ENCODE measurements at places on chromosomes 1 and 21.

GRCh38 chr1:84042461-84042860, 43.5 kb upstream of the TTLL7 start:
- DNase-seq, result no peak

GRCh38 chr1:3355894-3356826, 98.3 kb upstream of the ARHGEF16 start:
- no peak for DNase-seq

DNA sequence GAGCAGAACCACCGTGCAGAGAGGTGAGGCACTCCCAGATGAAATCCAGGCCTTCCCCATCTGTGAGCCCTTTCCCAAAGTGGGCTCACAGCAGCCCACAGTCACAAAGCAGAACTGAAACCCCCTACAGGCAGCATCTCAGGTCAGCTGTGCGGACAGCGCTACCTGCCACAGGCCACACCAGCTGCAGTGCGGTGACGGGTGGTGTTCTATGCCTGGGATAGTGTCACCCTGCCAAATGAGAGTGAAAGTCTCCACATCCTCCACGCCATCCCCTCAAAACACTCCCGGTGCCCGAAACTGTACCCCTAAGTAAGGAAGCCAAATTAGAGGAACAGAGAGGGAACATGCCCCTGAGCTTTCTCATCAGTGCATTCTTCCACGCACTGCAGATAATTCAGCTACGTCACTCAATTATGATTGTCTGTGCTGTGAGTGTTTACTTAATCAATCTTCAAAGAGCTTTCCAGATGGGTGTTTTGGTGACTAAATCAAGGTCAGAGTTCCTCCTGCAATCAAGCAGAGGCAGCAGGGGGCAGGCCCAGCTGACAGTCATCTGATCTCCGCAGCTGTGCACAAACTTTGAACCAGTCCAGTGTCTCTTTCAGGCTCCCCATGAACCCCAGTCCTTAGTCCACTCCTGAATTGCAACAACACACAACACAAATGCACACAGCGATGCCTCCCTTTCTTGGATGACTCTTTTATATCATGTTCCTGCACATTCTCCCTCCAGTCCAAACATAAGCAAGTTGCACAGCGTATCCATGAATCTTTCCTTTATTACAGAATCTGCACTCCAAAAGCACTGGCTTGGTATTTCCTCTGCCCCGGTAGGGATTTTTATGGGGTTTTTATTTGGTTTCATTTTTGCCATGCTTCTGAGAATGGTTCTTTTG, 150.0 kb downstream of the TOMM20 start:
- DNase-seq, result peak; percentile 82

- DNase-seq, result no peak
Observed at GRCh38 chr1:40952744-40953315, 26.7 kb upstream of the CTPS1 start.

DNA sequence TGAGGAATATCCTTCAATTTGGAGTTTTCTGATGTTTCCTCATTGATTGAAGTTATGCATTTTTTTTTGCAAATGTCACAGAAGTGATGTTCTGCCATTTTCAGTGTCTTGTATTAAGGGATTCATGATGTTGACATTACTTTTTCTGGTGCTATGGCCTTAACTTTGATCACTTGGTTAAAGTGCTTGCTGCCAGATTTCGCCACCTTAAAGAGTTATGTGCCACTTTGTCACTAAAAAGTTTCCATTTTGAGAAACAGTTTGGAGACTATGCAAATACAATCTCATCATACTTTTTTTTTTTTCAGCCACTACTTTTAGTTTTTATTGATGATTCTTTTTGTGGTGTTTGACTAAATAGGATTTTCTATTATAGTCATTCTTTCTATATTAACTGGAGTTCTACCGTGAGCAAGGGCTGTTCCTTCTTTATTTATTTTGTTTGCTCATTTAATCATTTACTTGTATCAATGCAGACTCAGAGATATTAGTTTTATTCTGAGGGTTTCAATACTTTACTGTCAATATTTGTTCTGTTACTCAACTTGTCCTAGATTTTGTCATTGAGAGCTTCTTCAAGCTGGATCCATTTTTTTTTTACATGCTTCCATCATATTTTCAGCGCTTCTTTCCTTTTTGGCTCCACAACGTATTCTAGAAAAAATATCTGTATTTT, 3.2 kb downstream of the GBP7 start:
- no peak for DNase-seq

DNA sequence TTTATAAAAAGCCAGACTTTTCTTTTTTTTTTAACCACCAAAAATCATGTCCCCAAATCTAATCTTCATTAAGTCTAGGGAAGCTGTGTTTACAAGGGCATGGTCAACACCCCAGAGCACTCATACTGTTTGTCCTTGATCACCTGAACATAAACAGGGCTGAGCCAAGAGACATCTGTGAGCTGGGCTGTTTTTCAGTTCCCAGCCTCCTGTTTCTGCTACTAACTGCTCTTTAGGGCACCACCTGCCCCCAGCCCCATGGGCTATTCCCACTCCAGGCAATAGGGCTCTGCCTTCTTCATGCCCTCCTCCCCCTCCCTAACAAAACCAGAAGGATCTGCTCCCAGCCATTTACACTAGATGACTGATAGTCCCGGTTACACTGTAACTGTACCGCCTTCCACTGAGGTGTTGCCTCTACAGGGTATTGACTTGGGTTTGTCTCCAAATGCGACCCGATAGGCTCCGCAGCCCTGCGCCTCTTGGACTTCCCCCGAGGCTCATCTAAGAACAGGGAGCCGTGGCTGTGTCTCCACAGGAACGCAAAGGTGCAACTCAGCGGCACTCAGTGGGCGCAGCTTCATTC, 11.7 kb upstream of the SLC26A9 start:
- no peak for DNase-seq

DNA sequence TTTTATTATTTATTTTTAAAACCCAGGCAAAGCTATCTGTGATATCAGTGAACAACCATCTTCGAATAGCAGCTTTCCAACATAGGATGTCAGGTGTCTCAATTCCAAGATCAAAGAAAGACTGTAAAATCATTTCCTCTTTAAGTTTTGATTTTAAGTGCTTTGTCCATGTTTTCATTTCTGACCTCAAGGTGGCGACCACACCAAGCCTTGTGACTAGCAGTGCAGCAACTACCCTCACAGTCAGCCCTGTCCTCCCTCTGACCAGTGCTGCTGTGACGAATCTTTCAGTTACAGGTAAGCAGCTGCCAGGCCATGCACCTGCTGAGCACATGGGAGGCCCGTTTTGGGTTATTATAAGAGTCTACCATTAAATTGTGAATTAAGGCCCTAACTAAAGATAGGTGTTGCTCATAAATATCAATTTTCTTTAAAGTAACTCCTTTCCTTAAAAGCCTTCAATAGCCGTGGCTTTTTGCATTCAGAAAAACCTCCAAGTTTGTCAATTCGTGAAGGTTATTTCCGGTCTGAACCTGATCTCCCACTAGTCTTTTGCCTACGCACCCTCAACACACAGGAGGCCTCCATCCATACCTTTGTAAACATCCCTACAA, 117.0 kb downstream of the CD247 start:
- DNase-seq, result peak; percentile 58

GRCh38 chr1:35575416-35575958, 2.4 kb downstream of the TFAP2E start:
- DNase-seq, result no peak
